ENCODE measurements at places on chromosomes 3 and 15.

DNA sequence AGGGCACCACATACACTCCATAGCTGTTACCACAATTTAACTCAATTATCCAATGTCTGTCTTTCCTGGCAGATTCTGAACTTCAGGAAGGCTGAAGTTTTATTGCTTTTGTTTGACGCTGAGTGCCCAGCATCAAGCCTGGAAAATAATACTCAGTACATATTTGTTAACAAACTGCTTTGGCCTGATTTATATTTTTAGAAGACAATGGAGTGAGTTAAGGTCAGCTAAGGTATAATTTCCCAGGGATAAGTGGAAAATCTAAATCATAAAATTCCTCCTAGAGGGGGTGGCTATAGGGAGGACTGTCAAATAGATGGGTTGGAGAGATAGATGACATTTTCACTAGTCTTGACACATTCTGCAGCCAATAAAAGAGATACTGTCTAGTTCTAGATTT is 659.4 kb upstream of the ADAMTS9 start:
- no peak for DNase-seq

DNA sequence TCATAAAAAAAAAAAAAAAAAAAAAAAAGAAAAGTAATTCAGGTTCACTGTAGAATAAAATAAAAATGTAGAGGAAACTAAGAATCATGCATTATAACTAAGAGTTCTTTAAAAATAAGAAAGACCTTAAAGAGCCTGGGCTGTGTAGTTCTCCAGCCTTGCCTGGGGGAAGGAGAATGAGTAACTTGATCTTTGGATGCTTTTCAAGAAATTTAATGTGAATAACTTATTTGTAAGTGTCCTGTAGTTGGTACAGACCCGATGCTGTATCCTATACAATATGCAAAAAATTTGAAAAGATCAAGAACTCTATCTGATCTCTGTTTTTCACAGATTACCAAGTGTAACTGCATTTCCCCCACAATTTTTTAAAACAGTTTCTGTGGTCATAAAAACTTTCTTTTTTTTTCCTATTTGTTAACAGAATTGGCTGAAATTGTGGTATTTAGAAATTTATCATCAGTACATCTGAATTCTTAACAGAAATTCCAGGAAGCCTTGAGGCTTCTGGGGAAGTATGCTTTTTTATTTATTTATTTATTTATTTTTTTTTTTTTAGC is 195.3 kb downstream of the THRB start:
- no peak for DNase-seq

DNA sequence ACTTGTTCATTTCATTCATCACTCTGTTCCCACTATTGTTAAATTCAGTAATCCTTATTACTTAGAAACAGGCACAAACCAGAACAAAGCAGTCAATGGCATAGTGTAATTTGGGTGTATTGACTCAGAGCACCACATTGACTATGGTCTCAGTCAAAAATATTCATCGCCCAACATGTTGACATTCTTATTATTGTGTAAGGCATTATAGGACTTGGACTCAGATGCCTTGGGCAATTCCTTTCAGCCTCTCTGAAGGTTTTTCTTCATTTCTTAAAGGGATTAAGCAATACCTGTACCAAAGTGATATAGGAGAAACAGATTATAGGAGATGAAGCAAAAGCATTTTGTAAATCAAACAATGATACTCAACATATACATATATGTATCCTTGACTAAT is 114.7 kb upstream of the BHLHE40 start:
- no peak for DNase-seq

DNA sequence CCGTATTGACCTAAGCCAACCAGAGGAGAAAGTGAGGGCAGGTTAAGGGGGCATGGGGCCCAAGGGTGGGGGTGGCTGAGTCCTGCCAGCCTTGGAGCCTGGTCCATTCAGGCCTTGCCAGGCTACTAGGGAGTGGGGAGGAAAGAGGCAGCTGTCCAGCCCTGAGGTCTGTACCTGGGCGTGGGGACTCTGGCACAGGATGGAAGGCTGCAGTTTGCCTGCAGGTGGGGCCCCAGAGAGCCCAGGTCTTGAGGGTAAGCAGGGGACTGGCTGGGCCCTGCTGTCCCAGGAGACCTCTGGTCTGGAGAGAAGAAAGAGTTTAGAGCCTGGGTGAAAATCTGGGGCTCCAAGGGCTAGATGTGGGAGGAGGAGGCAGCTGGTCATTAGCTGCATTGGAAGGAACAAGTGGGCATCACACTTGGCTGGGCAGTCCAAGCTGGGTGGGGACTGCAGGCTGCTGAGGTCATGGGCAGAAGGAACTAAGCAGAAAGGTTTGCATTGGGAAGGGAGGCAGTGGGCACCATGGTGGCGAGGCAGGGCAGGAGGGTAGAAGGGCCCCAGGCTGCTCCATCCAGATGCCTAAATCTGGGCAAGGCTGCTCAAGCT is 108.4 kb downstream of the OXNAD1 start:
- no peak for DNase-seq
